ENCODE measurements at places on chromosomes 7 and 10.

DNA sequence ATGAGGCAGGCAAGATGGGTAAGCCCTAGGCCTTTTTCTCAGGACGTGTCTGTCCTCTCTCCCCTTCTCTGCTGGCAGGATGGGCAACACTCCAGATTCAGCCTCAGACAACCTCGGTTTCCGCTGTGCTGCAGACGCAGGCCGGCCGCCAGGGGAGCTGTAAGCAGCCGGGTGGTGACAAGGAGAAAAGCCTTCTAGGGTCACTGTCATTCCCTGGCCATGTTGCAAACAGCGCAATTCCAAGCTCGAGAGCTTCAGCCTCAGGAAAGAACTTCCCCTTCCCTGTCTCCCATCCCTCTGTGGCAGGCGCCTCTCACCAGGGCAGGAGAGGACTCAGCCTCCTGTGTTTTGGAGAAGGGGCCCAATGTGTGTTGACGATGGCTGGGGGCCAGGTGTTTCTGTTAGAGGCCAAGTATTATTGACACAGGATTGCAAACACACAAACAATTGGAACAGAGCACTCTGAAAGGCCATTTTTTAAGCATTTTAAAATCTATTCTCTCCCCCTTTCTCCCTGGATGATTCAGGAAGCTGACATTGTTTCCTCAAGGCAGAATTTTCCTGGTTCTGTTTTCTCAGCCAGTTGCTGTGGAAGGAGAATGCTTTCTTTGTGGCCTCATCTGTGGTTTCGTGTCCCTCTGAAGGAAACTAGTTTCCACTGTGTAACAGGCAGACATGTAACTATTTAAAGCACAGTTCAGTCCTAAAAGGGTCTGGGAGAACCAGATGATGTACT is 13.1 kb downstream of the PHKG1 start:
- DNase-seq: peak; percentile 71

GRCh38 chr7:135802697-135803096 is 54.1 kb upstream of the FAM180A start:
- no peak for DNase-seq

DNA sequence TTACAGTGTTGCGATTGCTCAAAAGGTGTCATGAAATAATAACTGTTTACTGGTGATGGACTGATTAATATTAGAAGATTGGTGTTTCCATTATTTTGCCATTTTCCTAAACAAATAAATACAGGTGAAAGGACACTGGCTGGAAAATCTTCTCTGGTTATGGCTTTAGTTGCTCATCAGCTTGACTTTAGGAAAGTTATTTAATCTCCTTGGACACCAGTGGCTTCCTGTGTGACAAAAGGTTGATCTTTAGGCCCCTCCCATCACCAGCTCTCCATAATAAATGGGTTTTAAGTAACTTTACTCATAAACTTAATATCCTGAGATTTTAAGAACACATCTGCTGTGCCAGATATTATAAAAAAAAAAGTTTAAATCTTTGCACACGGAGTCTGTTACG is 737 bp downstream of the CABCOCO1 start:
- no peak for DNase-seq

GRCh38 chr10:133399123-133399601 is 5.2 kb downstream of the MTG1 start:
- DNase-seq: no peak

DNA sequence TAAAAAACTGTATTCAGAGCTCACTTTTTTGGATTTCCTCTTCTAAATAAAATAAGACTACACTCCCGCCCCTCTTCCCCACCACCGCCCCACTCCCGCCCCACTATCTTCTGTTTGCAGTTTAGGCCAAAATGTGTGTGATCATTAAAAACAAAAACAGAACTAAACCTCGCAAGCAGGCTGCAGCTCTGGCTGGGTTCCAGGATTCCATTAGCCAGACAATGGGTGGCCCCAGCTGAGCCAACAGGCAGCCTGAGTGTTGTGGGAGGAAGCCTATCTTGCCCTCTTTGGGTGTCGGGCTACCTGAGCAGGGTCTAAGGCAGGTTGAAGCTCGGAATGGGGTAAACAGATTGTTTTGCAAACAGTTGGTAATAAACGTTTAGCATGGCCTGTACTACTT is 41.7 kb downstream of the ARL4A start:
- DNase-seq: peak; percentile 17

GRCh38 chr7:142301923-142302550 is 44.2 kb upstream of the PRSS58 start:
- no peak for DNase-seq

Data from nucleus accumbens (tissue), 56 donors.